ENCODE measurements at places on chromosomes 1 and 21.

DNA sequence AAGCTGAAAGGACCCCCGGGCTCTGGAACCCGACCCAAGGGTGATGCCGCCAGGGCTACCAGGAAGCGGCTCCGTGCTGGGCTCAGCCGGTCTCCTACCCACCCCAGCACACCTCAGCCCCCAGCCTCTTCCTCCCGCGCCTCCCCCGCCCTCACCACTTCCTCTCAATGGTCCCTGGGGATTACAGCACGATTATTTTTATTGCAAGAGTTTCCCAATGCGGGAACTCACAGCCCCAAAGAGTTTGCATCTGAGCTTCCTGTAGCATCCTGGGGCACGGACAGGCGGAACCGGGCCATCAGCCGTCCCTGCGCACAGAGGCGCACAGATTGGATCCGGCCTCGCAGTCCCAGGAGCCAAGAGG is 8.7 kb upstream of the SLX9 start:
- H3K27me3 ChIP-seq: no peaks in the 10 kb centered on the region
- H3K36me3 ChIP-seq: no peaks in the 10 kb centered on the region
- peak overlapping the region; percentile 67 for H3K4me3 ChIP-seq
- peak overlapping the region; percentile 83 for H3K27ac ChIP-seq
- H3K4me1 ChIP-seq: peaks cover 56% of the 10 kb centered on the region

- no peaks in the 10 kb centered on the region for H3K4me1 ChIP-seq
- H3K4me3 ChIP-seq: no peak overlapping the region
- DNase-seq: peak; percentile 61
- H3K27me3 ChIP-seq: peaks cover 30% of the 10 kb centered on the region
- no peak overlapping the region for H3K27ac ChIP-seq
Observed at GRCh38 chr1:157073944-157074685, 25.5 kb downstream of the ETV3L start.

- peaks cover 12% of the 10 kb centered on the region for H3K4me1 ChIP-seq
- DNase-seq: no peak
- peaks cover 11% of the 10 kb centered on the region for H3K27me3 ChIP-seq
- H3K36me3 ChIP-seq: no peaks in the 10 kb centered on the region
Observed at GRCh38 chr1:229066591-229066990, 204.3 kb upstream of the RAB4A start.

- no peak overlapping the region for H3K4me3 ChIP-seq
- no peaks in the 10 kb centered on the region for H3K36me3 ChIP-seq
- H3K4me1 ChIP-seq: no peaks in the 10 kb centered on the region
- no peak overlapping the region for H3K27ac ChIP-seq
Observed at GRCh38 chr1:93581917-93582850, 99.5 kb downstream of the BCAR3 start.

Measured in activated CD8-positive, alpha-beta memory T cell treated with anti-CD3 and anti-CD28 coated beads, Interleukin-2, amount 10 ng/mL, durations not matched to agents 7 days and 5 days (primary cell).